RPMI7951 (cell line): ENCODE measurements at places on chromosomes 13 and 19. TPM values are rescaled to one million over a fixed set of nuclear protein-coding genes. Genes with fewer than 3 reads are reported as not detected.
A peak's percentile ranks its signal among the peaks of the same experiment; 100 is the strongest.

ZNF587B gene
- 3.1 and 4.3 TPM in 2 replicates for total RNA-seq

FCAR gene
- not detected in 2 replicates for total RNA-seq

GRK1 gene
- not detected in 2 replicates for total RNA-seq

F2RL3 gene
- total RNA-seq = 4.6 and 13.9 TPM in 2 replicates

FUT2 gene
- not detected in 2 replicates for total RNA-seq

FGF14 gene
- total RNA-seq = 0.10 and 0.12 TPM in 2 replicates

CPB2 gene
- total RNA-seq = not detected in 2 replicates

TMPRSS9 gene
- 0.10 TPM in 1 of 2 replicates, not detected in the other for total RNA-seq

MICOS13 gene
- 67.8 and 68.8 TPM in 2 replicates for total RNA-seq

EFNB2 gene
- total RNA-seq = 11.6 and 14.3 TPM in 2 replicates

ZNF791 gene
- 9.6 and 10.8 TPM in 2 replicates for total RNA-seq

TMEM221 gene
- not detected in 2 replicates for total RNA-seq

- peak; percentile 83 for DNase-seq
Measured at GRCh38 chr19:23558541-23558940, 128.5 kb downstream of the ZNF675 start.

- no peak for DNase-seq
Measured at GRCh38 chr19:17909003-17909732, 23.6 kb upstream of the CCDC124 start.

DNA sequence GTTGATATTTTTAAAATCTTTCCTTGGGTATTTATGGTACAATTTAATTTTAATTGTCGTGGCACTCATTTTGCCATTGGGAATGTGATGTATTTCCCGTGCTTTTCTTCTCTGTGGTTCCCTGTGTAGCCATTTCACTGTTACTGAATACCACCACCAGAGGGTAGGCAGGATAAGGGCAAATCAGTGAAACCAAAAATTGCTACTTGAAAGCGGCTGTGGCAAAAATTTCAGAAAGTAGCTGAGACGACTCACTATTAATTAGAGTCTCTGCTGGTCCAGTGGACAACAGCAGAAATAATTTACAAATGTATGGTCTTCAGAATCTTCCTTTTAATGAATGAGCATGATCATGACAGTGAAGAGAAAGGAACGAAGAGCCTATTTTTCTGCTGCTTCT is 34.4 kb upstream of the MIR17HG start:
- peak; percentile 1 for DNase-seq

DNA sequence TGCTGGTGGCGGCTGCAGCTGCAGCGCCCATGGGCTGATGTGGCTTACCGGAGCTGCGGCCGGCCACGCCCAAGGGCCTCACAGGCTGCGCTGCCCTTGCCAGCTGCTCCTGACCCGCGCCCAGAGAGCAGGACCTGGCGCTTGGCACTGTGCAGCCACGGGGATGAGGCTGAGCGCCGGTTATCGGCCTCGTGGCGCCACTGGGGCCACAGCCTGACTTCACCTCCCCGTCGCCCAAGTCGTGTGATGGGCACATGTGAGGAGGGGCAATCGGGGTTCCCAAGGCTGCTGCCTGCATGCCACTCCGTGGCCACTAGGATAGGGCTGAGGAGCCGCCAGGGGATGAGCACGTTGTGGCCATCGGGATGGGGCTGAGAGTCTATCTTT is 77.2 kb upstream of the PABPC3 start:
- DNase-seq = no peak

- DNase-seq = no peak
Measured at GRCh38 chr13:75635101-75635827, 866 bp upstream of the LMO7 start.

- no peak for DNase-seq
Measured at GRCh38 chr13:40311356-40312101, 354.9 kb downstream of the FOXO1 start.

DNA sequence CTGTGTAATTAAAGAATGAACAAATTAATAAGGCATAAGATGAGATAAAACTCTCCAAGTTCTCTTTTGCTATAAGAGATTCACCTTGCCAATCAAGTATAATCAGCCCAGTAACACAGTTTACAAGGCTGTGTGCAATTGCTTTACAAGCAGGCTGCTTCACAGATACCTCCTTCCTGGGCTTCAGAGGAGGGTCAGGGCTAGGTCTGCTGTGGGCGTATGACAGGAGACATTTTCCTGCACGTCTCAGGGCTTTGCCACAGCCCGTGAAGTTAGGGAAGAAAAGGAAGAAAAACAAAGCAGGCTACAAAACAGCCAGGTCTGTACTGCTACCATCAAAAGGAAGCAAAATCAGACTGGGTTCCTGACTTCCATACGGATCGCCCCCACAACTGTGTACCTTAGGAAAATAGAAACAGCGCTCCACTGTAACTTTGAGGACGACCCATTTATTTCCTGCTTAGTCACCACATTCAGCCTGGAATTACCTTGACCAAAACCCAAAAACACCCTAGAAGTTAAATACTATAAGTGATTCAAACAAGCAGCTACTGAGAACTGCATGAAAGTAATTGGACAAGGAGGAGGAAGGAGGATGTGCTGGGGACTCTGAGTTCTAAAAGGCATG is 12.4 kb downstream of the EFNB2 start:
- DNase-seq = no peak

- peak; percentile 28 for DNase-seq
Measured at GRCh38 chr19:658916-659839, 3.8 kb downstream of the RNF126 start.

DNA sequence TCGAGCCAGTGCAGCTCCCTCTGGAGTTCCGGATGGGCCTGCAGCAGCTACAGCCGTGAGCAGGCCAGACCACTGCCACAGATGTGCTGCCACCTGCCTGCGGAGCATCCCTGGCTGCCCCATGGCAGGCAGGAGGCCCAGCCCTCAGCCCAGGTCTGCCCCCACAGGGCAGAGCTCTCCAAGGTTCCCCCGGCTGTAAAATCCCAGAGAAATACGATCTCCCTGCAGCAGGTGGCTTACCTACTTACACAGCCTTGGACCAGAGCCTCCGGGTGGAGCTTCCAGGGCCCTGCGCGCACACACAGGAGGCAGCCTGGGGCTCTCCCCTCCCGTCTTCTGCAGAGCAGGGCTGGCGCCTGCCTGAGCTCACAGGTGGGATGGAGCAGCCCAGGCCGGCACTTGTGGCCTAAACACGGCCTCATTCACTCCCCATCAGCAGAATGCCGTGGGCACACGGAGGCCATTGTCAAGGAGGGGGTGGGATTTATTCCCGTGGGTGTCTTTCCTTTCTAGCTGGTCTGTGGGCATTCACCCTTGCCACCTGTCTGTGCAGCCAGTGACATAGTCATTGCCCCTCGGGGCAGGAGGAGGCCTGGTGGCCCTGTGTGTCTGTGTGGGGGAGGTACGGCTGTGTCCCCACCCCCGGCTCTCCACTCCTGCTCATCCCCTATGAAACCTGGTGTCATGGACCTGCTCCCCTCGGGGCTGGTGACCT is 118.0 kb downstream of the KDM4B start:
- no peak for DNase-seq

- DNase-seq = no peak
Measured at GRCh38 chr13:108409730-108410129, 140.2 kb downstream of the TNFSF13B start.

DNA sequence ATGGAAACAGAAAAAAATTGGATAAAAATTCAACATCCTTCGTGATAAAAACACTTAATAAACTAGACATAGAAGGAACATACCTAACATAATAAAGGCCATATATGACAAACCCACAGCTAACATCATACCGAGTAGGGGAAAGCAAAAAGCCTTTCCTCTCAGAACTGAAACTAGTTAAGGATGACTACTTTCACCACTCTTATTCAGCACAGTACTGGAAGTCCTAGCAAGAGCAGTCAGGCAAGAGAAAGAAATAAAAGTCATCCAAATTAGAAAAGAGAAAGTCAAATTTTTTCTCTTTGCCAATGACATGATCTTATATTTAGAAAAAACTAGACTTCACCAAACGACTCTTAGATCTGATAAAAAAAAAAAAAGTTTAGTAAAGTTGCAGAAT is 25.8 kb upstream of the SLC7A9 start:
- DNase-seq = no peak

DNA sequence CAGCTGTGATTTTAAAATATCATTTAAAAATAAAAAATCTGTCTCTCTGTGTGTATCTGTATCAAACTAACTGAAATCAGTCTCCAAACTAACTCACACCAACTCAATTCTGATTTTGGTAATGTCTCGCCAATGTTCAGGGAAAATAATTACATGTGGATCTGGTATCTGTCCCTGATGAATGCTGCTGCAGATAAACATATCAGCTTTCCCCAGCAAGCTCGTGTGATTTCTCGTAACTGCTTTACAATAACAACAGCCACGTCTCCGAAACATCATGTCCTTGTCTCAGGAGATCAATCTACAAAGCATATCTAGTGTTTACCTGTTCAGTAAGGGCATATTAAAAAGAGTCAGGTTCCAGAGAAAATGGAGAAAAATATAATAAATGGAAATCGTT is 129.0 kb downstream of the IRS2 start:
- DNase-seq = no peak

GRCh38 chr19:12485571-12485970 is 955 bp upstream of the ZNF709 start:
- DNase-seq = no peak

GRCh38 chr19:52734331-52734892 is 432 bp downstream of the ZNF611 start:
- DNase-seq = peak; percentile 8

- DNase-seq = peak; percentile 59
Measured at GRCh38 chr19:3818466-3818865, 32.3 kb upstream of the MATK start.

- no peak for DNase-seq
Measured at GRCh38 chr19:31980796-31981195, 364.6 kb upstream of the ZNF507 start.

GRCh38 chr19:31500946-31501345 is 151.7 kb upstream of the TSHZ3 start:
- no peak for DNase-seq

- DNase-seq = no peak
Measured at GRCh38 chr19:51091895-51092873, 9.5 kb upstream of the KLK14 start.

- no peak for DNase-seq
Measured at GRCh38 chr13:98176777-98177608, at the start of gene RNF113B. Gene RNF113B (minus strand): TSS chr13:98177269. CDS start chr13:98177236, 33 bp downstream.

GRCh38 chr19:18322318-18322758 is 538 bp downstream of the LSM4 start:
- DNase-seq = peak; percentile 77

GRCh38 chr19:55766466-55766865 is 2.5 kb upstream of the RFPL4AL1 start:
- no peak for DNase-seq

DNA sequence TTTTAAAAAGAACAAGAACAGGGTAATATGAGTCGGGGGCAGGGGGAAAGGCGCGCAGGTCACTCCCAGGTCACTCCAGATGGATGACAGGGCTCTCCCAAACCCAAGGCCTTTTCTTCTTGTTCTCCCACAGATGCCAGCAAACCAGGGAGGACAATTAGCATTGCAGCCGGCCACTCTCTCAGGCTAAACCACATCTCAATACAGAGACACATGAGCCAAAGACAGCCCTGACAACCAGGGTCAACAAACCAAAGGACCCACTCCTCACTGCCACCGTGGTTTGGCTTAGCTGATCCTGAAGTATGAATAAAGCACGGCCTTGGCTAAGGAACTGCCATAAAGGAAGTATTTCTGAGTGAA is 47.3 kb downstream of the LATS2 start:
- no peak for DNase-seq

DNA sequence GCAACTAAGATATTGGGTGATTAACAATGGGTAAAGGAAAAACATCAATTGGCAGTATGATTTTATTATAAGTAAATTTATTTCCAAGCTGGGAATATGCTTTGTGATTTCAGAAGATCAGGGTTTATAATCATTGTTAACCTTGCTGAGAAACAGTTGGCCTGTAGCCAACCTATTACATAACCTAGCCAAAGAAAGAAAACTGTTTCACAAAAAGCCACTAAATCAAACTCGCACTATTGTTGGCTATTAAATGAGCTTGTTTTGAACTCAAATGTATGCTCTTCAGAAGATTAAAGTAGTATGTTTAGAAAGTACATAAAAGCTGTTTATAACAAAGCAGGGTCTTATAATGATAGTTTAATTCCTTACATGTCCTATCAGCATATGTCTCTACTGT is 151.7 kb downstream of the LHFPL6 start:
- peak; percentile 14 for DNase-seq

DNA sequence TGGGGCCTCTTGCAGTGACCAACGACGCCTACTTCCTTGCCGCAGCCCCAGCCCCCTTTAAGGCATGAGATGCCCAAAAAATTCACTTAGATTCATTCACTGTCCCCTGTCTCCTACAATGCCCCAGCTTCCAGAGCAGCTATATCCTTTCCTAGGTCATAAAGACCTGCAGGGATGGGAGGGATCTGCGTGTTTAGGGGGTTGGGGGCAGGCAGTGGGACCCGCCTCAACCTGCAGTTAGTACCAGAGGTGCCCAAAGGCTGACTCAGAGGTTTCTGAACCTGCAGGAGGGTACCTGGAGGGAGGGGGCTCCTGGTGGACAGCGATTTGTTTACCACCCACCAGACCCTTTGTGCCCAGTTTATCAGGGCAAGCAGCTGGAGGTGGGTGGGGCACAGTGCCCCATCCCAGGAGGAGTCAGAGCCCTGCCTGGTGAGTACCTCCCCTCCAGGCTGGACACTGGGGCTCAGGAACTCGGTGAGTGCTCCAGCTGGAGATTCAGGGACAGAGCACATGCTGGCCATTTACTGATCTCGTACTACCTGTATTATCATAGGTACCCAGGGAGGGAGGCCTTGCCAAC is 10.1 kb downstream of the RPS28 start:
- DNase-seq = no peak

GRCh38 chr13:80901111-80901510 is 560.2 kb upstream of the SPRY2 start:
- DNase-seq = no peak

- no peak for DNase-seq
Measured at GRCh38 chr13:113425941-113426590, 27.2 kb downstream of the ADPRHL1 start.

DNA sequence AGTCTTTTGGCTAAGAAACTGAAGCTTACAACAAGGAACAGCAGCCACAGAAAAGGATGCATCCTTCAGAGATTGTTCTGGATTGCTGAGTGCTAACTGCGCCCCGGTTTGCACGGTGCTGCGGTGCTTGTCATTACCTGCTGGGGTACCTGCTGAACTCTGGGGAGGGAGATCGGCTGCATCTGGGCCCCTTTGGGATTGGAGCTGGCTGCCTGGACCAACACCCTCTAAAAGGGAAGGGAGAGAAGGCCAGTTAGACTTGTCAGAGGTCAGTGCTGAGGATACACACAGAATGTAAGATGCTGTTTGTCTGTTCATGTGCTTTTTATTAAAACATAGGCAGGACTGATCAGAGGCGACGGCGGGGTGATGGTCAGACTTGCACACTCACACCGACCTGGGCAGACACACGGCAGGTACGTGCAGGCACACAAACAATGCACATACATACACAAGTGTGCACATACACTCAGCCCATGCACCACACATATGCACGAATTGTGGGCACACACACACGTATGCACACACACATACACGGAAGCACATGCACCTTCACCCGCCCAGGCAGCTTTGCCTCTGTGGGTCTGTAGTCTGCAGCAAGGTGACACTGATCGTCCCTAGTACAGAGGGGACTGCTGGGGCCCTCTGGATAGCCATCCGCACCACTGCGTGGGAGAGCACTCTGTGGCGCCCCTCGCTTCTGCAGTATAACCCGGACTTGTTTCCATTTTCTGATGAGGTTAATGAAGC is 66.1 kb downstream of the RFX2 start:
- DNase-seq = no peak

GRCh38 chr19:48061401-48062344 is 17.8 kb upstream of the CABP5 start:
- no peak for DNase-seq

- no peak for DNase-seq
Measured at GRCh38 chr19:39197808-39198207, 1.0 kb downstream of the NCCRP1 start.

GRCh38 chr13:52851137-52851962 is 2.9 kb upstream of the PCDH8 start:
- DNase-seq = peak; percentile 6
